ENCODE measurements at places on chromosomes 7 and 10.
A peak's percentile ranks its signal among the peaks of the same experiment; 100 is the strongest.

DNA sequence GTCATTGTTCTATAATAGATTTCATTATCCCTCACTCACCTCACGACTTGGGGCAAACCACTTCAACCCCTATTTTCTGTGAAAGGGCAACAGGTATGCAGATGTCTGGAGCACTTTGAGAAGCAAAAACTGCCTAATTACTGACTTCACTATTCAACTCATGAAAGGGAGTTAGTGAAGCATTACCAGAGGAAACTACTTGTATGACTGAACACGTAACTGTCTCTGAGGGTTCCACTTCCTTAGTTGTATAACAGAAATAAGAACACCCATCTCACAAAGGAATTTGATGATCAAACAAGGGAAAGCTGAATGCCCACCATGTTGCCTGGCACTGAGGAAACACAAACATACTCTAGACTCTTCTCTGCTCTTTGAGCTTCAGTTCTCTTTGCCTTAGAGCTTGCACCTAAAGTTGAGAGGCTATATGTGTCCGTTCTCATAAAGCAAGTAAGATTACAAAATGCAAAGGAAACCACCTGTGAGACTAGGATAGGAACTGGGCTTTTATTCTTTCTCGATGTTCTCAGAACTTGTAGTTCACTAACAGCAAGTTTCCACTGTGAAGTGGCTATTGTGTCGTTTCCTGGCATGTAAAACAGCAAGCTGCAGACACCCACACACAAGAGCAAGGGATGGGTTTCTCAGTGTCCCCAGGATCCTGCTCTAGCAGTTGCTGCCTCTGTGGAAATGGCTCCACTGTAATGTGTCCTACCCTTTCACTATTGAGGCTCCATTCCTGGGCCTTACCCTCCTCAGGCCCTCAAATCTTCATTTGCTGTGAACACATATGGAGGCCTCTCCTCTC, 2.6 kb downstream of the TMEM243 start:
- no peak for DNase-seq

DNA sequence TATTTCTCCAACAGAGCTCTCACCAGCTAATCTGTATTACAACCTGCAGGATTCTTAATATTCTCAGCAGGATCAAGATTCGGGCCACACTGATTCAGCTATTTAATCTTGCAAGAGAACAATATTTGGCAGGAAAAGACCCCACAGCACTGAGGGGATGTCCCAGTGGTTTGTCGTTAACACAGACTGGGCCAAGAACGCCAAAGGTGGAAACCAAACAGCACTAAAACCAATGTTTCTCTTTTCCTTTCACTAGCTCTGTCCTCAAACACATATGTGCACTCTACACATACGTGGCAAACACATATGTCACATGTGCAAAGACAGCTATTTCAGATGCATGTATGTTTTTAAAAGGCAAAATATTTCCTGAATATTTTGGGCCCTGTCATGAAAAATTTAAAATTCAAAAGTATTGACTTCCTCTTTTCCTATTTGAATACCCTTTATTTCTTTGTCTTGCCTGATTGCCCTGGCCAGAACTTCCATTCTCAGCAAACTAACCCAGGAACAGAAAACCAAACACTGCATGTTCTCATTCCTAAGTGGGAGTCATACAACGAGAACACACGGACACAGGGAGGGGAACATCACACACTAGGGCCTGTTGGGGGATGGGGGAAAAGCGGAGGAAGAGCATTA, 51.7 kb upstream of the NEBL start:
- DNase-seq, result no peak

GRCh38 chr7:11471255-11471654, 360.7 kb downstream of the THSD7A start:
- no peak for DNase-seq

DNA sequence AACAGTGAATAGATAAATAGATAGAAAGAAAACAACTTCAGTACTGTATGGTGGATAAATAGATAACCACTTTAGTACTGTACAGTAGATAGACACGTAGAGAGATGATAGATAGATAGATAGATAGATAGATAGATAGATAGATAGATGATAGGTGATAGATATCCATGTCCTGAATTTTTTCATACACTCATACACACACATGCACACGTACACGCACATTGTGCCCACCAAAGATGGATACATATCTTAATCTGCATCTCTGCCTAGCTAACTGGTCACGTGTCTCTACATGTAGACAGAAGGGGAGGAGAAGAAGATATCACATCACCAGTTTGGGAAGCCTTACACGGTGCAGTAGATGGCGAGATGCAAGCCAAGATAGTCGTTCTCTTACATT, 99.2 kb downstream of the ARID5B start:
- DNase-seq, result no peak

- DNase-seq, result peak; percentile 2
Observed at GRCh38 chr7:122166740-122167139, 22.7 kb upstream of the AASS start.

- DNase-seq, result no peak
Observed at GRCh38 chr10:128059266-128059981, 66.8 kb downstream of the MKI67 start.

GRCh38 chr10:63213489-63213888, 80.4 kb downstream of the NRBF2 start:
- DNase-seq, result no peak

GRCh38 chr10:123011987-123012386, 3.2 kb downstream of the ACADSB start:
- DNase-seq, result no peak

GRCh38 chr10:84842593-84842992, 514.2 kb downstream of the CCSER2 start:
- no peak for DNase-seq

- DNase-seq, result no peak
Observed at GRCh38 chr10:130891066-130891465, 420.5 kb downstream of the TCERG1L start.

DNA sequence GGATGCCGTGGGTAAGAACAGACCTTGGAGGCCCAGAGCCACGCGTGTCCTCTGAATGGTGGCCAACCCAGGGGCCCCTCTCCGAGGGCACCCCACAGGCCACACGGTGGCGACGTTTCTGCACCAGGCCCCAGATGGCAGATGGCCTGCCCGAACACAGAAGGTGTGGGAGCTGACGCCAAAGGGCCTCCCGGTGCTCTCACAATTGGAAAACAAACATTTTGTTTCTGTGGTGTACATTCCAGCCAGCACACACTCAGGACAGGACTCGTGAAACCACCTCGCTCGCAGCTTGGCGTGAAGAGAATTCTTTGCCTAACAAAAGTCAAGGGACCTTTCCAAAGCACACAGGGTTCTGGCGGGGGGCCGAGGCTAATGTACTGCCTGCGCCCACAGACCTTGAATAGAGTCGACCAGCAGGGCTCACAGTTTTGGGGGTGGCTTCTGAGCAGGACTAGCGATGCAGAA, 112.1 kb downstream of the FAM53B start:
- no peak for DNase-seq

DNA sequence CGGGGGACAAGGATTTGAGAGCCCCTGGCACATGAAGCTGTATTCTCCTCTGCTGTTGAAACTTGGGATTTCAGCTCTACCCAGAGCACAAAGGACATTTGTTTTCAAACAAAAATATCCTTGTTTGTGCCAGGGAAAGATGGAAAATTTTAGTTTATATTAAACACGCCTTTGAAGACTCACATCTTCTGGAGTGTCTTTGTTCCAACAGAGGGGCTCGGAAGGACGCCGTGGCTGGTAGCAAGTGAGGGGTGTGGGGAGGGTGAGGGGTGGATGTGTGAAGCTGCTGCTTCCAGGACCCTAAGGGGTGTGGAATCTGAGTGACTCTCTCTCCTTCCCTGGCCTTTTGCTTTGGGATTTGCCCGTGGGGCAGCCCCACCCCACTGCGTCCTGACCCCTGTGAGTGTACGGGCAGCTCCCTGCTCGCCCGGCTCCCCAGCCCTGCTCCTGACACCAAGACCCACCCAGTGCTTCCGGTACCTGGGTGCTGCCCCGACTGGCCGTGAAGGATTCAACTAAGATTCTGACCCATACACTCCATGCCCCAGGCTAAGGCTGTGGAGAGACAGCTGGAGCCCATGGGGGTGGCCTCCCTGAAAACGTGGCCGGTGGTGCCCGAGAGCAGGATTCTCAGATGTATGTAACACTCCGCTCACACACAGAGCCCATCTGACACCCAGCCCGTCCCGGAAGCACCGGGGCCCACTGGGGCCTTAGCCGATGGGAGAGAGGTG, 59.6 kb downstream of the ZRANB1 start:
- peak; percentile 62 for DNase-seq

- DNase-seq, result no peak
Observed at GRCh38 chr7:118252087-118252486, 27.6 kb downstream of the ANKRD7 start.

GRCh38 chr10:32005050-32005449, 51.2 kb downstream of the KIF5B start:
- DNase-seq, result peak; percentile 39

DNA sequence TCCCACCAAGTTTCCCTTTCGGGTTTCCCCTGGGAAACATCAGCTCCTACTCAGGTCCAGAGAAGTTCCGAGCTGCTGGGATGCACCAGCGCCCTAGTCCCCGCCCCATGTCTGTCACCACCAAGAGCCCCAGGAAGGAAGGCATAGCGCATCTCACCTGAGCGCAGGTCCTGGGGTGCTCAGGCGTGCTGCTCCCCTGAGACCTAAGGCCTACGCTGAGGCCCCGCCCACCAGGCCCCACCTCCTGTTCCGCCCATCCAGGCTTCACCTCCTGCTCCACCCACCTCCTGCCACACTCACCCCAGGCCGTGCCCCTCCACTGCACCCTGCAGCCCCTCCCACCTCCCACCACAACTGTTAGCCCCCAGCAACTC, 1.2 kb upstream of the TFR2 start:
- DNase-seq, result no peak

DNA sequence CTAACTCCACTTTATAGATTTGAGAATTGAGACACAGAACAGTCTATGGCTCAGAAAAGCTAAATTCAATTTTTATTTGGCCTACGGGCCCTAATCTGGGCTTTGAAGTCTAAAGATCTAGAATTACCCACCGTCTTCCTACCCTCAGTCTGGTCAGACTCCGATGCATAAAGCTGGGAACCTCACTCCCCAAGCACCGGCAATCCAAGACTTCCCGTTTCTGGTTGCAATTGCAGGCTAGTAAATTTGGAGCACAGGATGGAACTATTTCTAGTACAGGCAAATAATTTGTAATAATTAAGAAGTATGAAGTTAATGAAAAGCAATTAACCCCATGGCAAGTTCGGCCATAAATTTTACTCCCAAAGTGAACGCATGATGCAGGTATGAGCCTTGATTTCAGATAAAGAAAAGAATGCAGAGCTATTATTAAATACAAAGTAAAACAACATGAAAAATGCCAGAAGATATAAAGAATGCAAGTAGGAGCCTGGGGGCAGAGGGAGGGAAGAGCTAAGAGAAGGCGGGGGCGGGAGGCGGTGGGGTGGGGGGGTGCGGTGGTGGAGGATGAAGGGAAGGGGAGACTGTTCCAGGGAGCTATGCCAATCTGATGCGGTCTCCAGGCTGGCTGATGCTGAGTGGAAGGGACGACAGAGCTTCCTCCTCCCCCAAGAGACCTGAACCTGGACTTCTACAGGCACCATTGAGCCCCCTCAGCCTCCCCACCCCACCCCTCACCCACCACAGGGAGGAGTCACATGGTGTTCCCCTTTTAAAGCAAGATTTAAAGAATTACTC, 45.1 kb downstream of the BPGM start:
- DNase-seq, result no peak

GRCh38 chr7:3733541-3734140, 432.6 kb downstream of the SDK1 start:
- peak; percentile 85 for DNase-seq

DNA sequence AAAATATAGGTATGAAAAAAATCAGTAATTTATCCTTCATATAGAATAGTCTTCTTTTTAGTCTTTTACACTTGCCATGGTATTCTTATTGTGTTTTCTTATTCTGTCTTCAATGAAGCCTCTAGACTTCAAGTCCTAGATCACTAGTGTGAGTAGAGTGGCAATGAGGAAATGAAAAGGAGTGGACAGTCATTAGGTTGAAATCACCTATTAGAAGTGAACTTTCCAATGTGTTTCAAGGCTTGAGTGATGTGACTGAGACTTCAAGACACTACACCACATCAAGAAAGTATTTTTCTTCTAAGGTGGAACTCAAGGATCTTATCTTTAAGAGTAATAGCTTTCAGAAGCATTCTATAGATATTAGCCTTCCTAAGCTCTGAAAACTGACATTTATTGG, 357.8 kb upstream of the MBL2 start:
- DNase-seq, result no peak

- DNase-seq, result peak; percentile 75
Observed at GRCh38 chr10:112585126-112585525, 138.1 kb downstream of the VTI1A start.

GRCh38 chr7:104790440-104790839, 223.6 kb upstream of the KMT2E start:
- DNase-seq, result peak; percentile 36

GRCh38 chr10:65183236-65183635, 1662.0 kb downstream of the REEP3 start:
- DNase-seq, result no peak

GRCh38 chr7:53218730-53219504, 183.5 kb downstream of the POM121L12 start:
- no peak for DNase-seq

- DNase-seq, result no peak
Observed at GRCh38 chr10:128047351-128047750, 78.9 kb downstream of the MKI67 start.

GRCh38 chr7:86956567-86956966, 102.9 kb downstream of the ELAPOR2 start:
- DNase-seq, result no peak

- no peak for DNase-seq
Observed at GRCh38 chr10:73995035-73995358, 2.9 kb upstream of the VCL start.

- DNase-seq, result no peak
Observed at GRCh38 chr10:122132882-122133565, 138.1 kb upstream of the BTBD16 start.

DNA sequence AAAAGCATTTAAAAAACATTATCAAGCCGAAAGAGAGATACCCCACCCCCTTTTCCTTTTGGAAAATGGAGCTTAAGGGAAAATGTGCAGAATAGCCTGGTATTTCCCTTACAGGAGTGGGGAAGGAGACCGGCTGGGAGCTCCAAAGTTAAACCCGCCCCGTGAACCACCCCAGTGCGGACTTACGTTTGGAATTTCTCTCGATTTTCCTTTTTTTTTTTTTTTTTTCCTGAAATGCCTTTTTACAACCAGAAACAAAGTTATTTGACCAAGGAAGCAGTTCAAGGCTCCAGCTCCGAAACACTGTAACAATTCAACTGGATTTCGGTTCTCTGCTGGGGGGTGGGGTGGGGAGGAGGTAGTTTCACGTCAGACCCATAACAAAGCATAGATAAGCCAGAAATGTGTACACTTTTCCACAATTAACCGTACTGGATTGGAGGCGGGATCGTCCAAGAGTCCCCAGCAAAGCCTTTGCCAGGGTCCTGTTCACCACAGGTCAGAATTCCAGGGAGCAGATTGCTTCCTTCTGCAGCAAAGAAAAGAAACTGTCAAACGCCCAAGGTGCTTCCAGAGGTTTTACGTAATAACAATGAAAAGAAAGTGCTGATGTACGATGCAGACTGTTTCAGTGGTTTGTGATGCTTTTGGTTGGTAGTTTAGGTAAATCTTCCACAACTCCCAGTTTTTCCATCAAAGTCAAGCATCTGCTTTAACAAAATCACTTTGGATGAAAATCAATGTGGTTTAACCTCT, 6.7 kb downstream of the SKIDA1 start:
- peak; percentile 64 for DNase-seq
